GM12878 (cell line): ENCODE measurements at places on chromosomes 5 and 9. TPM values are rescaled to one million over a fixed set of nuclear protein-coding genes. Genes with fewer than 3 reads are reported as not detected.

- H3K4me1 ChIP-seq = peaks cover 28% of the 10 kb centered on the region
- no peak overlapping the region for H3K27ac ChIP-seq
- no peak for DNase-seq
These were observed 86.0 kb upstream of the EQTN start for GRCh38 chr9:27382975-27383374.

DNA sequence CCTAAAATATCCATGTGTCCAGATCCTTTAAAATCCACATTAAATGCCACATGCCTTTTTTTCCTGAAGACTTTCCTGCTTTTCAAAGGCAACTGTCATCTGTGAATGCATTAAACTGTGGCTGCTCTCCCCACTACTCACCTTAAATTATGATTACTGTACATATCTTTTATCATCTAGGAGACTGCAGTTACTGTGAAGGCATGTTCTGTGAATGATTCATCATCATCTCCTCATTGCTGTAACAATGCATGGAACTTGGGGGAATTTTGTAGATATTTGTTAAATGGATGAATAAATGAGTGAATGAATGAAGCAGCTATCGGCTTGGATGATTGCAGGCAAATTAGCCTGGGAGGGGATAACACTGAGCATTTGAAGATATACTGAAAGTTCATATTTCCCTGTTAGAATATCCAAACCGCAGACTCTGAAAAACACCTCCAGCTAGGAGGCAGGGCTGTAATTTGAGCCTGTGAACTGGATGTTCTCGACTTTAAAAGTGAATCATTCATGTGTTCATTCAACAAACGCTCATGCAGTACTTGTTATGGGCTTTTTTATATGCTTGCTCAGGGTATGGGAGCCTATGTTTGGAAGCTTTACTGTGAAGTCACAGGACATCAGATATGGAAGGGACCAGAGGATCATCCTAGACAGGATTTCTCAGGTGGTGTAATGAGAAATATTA lies 519.2 kb downstream of the KIF4B start:
- no peak for DNase-seq
- no peak overlapping the region for H3K4me3 ChIP-seq
- H3K27me3 ChIP-seq = no peaks in the 10 kb centered on the region
- H3K4me1 ChIP-seq = no peaks in the 10 kb centered on the region
- H3K36me3 ChIP-seq = no peaks in the 10 kb centered on the region

DNA sequence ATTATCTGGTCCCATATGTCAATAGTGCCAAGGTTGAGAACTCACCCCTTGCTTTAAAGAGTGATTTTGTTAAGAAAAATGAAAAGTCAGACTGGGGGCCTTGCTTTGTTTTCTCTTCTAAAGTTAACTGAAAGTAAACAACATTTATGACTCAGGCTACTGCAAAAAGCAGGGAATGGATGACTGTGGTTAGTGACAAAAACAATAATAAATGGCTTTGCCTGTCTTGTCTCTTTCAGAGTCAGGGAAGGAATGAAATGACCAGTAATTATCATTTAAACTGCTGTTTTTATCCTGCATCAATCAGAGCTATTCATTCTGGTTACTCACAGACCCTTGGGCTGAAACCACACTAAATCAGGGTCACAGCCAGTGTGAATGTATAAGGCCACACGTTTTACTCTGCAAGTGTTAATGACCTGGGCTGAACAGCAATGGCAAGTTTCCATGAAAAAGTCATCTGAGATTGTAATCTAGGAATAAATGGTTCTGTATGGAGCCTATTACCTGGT lies 112.2 kb downstream of the ZNF608 start:
- no peak for DNase-seq
- peaks cover 23% of the 10 kb centered on the region for H3K4me1 ChIP-seq
- H3K27me3 ChIP-seq = no peaks in the 10 kb centered on the region
- peaks cover 3% of the 10 kb centered on the region; the same call in 1 of the 2 replicates for H3K36me3 ChIP-seq
- no peak overlapping the region for H3K27ac ChIP-seq
- no peak overlapping the region for H3K4me3 ChIP-seq

GRCh38 chr5:88304356-88304755 lies 35.7 kb upstream of the TMEM161B start:
- H3K36me3 ChIP-seq = no peaks in the 10 kb centered on the region
- no peak overlapping the region for H3K4me3 ChIP-seq
- DNase-seq = no peak
- no peaks in the 10 kb centered on the region for H3K27me3 ChIP-seq
- H3K4me1 ChIP-seq = no peaks in the 10 kb centered on the region
- H3K27ac ChIP-seq = no peak overlapping the region

GRCh38 chr5:76385540-76385939 lies 17.5 kb upstream of the IQGAP2 start:
- H3K4me1 ChIP-seq = no peaks in the 10 kb centered on the region
- no peak overlapping the region for H3K27ac ChIP-seq
- no peaks in the 10 kb centered on the region for H3K27me3 ChIP-seq
- H3K36me3 ChIP-seq = no peaks in the 10 kb centered on the region

Gene PITX1
- total RNA-seq = 0.77 and 1.1 TPM in 2 replicates

Gene HRH2
- 0.05 TPM in 1 of 2 replicates, not detected in the other for total RNA-seq

Gene C6
- total RNA-seq = 0.31 and 0.45 TPM in 2 replicates
